Activated T-cell treated with anti-CD3 and anti-CD28 coated beads, Interleukin-2, amount 50 U/mL, for 72 hours (primary cell): ENCODE measurements at places on chromosomes 12 and 14. TPM values are rescaled to one million over a fixed set of nuclear protein-coding genes. Genes with fewer than 3 reads are reported as not detected.

Gene FOXG1
- not detected for total RNA-seq

Gene BIN2
- 102 TPM for total RNA-seq

Gene SLC24A4
- not detected for total RNA-seq

Gene NTS
- not detected for total RNA-seq

Gene KIF26A
- total RNA-seq = 0.05 TPM

Gene BMAL2
- 16.1 TPM for total RNA-seq

Gene ADAM21
- total RNA-seq = not detected

Gene MUCL1
- total RNA-seq = not detected

Gene SIX6
- not detected for total RNA-seq

Gene SDSL
- total RNA-seq = 0.29 TPM

Gene RFX4
- not detected for total RNA-seq

Gene ANKS1B
- total RNA-seq = 0.63 TPM

Gene IQSEC3
- total RNA-seq = 3.8 TPM

Gene A2ML1
- not detected for total RNA-seq

Gene BATF
- 185 TPM for total RNA-seq

Gene POTEG
- total RNA-seq = not detected

Gene ZNF385A
- 2.8 TPM for total RNA-seq

Gene BRAP
- total RNA-seq = 32.1 TPM

Gene TUNAR
- total RNA-seq = not detected

Gene ARHGAP9
- total RNA-seq = 119 TPM

Gene LMNTD1
- not detected for total RNA-seq

Gene IFNG-AS1
- not detected for total RNA-seq

Gene SLC35F4
- not detected for total RNA-seq

Gene ZNF839
- total RNA-seq = 18.1 TPM

Gene PARPBP
- 19.1 TPM for total RNA-seq

Gene NTN4
- total RNA-seq = 0.69 TPM

Gene CCDC60
- not detected for total RNA-seq

Gene NRXN3
- not detected for total RNA-seq

Gene TC2N
- 38.1 TPM for total RNA-seq

Gene ALDH1L2
- total RNA-seq = 16.1 TPM

Gene FAM90A1
- 0.67 TPM for total RNA-seq

Gene EGLN3
- total RNA-seq = 8.2 TPM

Gene IRAK3
- 1.3 TPM for total RNA-seq

Gene DNAAF2
- total RNA-seq = 6.0 TPM

Gene DTX1
- 18.0 TPM for total RNA-seq

Gene KRT85
- not detected for total RNA-seq

Gene IL31
- 8.0 TPM for total RNA-seq
